ENCODE measurements at places on chromosomes 11 and 22.

DNA sequence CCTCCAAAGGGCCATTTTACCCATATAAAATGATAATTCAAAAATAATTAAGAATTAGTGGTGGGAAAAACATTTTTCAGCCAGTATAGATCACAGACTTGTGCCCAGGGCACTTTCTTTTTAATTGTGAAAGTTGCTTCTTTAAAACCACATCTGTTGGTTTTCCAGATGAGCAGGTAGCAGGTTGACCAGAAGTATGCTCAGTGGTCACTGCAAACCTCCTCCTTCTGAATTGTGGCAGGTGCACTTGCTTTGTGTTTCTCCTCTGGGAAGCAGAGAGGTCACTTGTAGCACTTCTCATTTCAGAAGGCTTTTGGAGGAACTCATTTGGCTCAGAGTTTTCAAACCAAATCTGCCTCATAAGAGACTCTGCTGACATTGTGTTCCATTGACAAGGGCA lies 24.6 kb upstream of the CWF19L2 start:
- no peak for DNase-seq

DNA sequence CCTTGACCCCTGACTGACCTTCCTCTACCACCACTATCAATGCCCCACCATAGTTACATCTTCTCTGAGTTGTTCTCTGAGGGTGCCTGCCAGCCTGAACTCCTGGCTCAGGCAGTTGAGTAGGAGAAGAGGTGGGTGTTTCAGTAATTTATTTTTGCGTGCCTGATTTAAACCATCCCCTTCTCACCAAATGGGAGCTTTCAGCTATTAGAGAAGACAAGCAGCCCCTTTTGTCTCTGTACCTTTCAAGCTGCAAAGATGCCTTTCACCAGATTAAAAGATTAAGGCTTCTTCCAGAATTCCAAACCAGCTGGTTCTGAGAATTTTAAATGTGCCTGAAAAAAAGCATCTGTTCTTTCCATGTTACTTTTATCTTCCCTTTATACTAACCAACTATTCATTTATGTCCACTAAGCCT lies 223.8 kb downstream of the FAM76B start:
- no peak for DNase-seq

- no peak for DNase-seq
Observed at GRCh38 chr11:64266339-64266738, 15.0 kb downstream of the PLCB3 start.

DNA sequence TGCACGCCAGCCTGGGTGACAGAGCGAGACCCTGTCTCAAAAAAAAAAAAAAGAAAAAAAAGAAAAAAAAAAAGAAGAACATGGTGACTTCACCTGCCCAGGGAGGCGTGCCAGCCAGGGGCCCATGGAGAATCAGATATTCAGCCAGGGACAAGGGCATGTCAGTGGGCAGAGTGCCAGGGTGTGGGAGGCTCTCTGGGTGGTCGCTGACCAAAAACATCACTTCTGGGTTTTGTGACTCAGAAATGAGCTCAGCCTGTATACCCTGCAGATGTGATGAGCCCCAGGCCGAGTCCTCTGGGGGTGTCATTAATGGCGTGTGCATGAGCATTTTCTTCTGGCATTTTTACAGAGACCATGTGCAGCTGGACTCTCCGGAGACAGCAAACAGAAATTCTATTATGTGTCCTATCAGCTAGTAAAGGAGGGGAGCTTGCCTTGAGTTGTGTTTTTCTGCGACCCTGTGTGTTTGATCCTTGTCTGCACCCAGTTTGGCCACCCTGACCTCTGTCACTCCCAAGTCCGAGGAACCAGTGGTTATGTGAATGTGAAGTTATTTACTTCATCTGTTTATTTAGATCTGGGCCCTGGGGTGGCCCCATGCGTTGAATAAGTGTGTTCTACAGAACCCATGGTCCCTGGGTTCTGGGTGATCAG lies 53.6 kb downstream of the BCR start:
- no peak for DNase-seq

DNA sequence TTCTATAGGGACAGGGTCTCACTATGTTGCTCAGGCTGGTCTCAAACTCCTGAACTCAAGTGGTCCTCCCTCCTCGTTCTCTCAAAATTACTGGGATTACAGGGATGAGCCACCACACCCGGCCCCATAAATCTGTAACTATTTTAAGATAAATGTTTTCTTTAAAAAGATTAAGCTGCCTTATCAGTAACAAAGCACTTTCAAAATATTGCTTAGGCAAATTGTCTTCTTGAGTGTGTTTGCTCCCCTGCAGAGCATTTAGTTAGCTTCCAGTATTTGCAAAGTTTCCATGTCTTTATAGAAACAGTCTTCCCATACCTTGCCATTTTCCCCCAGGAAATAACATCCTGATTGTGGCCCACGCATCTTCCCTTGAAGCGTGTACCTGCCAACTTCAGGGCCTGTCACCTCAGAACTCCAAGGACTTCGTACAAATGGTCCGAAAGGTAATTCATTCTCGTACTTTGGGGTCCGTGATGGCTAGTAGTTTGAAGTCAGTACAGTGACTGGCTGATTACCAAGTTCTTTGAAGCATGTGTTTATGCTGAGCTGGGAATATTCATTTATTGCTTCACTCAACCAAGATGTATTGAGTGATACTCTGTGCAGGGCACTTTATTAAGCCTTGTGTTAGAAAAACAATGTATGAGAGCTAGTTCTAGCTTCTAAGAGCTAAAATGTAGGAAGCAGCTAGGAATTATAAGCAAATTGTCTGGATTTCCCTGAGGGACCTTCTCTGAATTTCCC lies 30.4 kb upstream of the CRTAM start:
- no peak for DNase-seq

DNA sequence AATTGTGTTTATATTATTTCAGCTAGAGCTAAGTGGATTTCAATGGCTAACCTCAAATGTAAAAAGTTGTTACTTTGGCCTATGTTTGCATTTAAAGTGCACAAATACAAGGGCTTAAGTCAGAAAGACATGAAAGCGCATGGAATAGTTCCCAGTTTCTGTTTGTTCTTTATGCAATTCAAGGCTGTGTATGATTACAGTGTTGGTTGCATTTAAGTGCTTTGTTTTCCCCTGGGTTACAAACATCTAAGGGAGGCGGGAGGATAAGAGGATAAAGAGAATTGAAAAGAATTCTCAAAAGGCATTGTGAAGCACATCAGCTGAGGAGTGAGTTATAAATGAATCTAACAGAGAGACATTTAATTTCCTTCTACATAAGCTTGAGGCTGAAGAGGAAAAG lies 453.4 kb downstream of the NTM start:
- DNase-seq: no peak

DNA sequence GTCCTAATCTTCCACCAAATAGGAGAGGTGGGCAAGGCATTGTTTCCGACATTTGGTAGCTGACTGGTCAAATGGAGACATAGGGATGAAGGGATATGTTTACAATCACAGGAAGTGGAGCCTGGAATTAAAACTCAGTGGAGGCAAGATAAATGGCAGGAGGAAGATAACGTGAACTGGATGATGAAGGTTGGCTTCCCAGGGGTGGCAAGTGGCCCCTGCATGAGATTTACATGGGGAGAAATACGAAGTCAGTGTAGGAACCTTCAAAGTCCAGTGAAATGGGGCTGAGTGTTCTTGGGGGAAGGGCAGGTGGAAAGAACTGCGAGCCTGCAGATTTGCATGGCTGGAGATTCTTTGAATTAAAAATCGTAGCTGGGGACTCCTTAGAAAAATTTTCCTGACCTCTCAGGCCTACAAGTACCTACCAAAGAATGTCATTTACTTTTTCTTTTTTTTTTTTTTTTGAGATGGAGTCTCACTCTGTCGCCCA lies 724 bp upstream of the FOXRED2 start:
- DNase-seq: no peak

DNA sequence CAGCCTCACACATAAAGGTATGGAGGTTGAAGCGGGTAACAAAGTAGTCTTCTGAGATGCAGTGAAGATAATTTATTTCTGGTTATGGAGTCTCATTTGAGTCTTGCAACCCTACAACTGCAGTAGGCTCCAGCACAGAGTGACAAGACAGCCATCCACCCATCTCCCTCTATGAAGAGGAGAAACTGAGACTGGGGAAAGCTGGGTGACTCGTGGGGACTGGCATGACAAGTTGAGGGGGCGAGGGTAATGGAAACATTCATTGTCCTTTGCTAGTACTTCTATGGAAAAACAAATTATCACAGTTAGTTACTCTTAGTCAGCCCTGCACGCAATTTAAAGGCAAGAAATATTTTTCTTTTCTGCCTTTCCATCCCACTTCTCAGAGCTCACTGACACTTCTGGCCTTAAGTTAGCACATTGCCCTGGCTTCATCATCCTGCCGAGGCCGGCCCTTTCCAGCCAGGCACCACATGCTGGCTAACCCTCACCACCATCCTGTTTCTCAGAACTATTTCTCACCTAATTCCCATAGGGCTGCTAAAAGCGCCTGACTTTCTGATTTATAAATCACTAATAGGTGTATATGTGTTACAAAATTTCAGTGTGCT lies 361.1 kb downstream of the ETS1 start:
- DNase-seq: no peak

GRCh38 chr11:38721586-38722315 lies 2123.7 kb upstream of the RAG2 start:
- DNase-seq: no peak

DNA sequence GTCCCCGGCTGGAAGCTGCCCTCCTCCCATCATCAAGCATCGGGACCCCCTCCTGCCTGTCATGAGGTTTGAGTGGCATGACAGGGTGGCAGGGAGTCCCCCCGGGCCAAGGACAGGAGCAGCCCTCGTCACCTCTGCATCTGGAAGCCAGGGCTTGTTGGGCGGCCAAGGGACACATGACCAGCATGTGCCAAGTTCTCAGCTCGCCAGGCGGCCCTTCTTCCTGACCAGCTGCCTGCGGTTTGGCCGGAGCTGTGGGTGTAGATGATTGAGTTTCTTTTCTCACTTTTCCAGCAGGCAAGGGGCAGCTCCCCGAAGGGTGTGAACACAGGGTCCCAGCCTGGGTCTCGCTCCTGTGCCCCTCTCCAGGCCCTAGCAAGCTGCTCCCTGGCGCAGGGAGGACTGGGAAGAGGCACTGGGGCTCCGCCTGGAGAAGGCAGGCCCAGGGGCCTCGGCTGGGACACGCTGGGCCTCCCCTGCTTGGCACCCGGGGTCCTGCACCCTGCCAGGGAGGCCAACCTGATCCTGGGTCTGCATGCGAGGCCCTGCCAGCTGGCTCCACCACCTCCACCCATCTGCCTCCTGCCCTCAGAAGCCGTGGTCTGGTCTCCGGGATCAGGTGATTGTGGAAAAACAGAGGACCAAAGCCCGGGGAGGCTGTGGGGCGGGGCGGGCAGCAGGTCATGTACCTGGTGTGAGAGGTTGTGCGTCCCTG lies 13.4 kb downstream of the ARHGAP8 start:
- no peak for DNase-seq
